Prostate gland (tissue), 2 donors: ENCODE measurements at places on chromosomes 6 and 20. TPM values are rescaled to one million over a fixed set of nuclear protein-coding genes. Genes with fewer than 3 reads are reported as not detected.

DNA sequence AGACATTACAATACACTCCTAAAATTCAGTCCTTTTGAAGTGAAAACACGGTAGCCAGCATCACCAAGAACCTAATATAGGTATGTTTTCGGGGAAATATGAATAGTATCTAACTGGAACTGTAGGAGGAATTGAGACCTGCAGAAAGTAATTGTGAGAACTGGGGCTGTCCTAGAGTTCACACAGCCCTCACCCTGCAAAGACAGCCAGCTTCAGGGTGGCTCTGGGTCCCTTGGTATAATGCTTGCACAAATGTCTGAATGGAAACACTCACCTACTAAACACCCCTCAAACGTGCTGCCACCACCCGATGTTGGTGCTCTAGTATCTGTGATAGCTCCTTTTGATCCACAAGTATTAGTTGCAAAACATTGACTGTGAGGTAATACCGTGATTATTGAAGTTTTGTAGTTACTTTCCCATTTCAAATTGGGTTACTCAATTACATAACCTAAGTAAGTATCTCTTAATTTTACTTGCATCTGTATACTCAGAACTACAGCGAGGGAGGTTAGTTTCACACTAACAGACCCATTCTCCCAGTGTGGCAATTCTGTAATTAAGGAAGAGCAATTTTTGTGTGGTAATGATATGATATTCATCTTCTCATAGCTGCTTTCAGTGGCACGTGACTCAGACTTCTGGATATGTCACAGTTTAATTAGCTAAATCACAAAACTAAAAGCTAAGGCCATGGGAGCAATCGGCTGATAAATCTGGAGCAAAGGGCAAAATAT lies 129.5 kb downstream of the INSM1 start:
- no peak for DNase-seq

- no peak for DNase-seq
Observed at GRCh38 chr20:44832724-44833123, 22.4 kb upstream of the RIMS4 start.

GRCh38 chr6:88492824-88493223 lies 326.7 kb upstream of the CNR1 start:
- no peak for DNase-seq

ADGRF1 gene
- 11.5 TPM for total RNA-seq

GRCh38 chr6:35084511-35085203 lies 56.5 kb downstream of the TCP11 start:
- no peak for DNase-seq

DNA sequence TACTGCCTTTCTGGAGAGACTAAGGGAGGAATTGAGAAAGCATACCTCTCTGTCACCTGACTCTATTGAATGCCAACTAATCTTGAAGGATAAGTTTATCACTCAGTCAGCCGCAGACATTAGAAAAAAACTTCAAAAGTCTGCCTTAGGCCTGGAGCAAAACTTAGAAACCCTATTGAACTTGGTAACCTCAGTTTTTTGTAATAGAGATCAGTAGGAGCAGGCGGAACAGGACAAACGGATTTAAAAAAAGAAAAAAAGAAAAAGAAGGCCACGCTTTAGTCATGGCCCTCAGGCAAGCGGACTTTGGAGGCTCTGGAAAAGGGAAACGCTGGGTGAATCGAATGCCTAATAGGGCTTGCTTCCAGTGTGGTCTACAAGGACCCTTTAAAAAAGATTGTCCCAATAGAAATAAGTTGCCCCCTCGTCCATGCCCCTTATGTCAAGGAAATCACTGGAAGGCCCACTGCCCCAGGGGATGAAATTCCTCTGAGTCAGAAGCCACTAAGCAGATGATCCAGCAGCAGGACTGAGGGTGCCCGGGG lies 43.1 kb upstream of the RNF182 start:
- no peak for DNase-seq
